Body of pancreas (tissue), 4 donors: ENCODE measurements at places on chromosomes 16 and 17. TPM values are rescaled to one million over a fixed set of nuclear protein-coding genes. Genes with fewer than 3 reads are reported as not detected.

GRCh38 chr16:29820730-29821642 lies 724 bp downstream of the MVP start:
- DNase-seq = peak; percentile 79

GRCh38 chr16:55539049-55539448 lies 27.4 kb upstream of the CAPNS2 start:
- no peak for DNase-seq

DNA sequence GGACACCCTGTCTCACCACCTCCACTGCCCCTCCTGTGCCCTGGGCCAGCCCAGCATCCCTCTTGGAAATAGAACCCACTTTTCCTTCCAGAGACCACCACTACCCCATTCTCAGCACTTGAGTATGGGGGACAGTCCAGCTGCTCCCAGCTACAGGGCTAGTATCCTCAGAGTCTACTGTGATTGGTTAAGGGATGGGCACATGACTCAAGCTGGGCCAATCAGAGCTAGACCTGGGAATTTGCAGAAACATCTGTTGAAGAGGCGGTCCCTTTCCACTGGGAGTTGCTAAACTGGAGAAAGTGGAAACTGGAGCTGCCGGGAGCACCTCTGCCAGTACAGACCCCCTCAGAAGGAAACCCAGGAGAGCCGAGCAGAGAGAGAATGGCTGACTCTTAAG lies 156.6 kb downstream of the GSG1L start:
- no peak for DNase-seq

DNA sequence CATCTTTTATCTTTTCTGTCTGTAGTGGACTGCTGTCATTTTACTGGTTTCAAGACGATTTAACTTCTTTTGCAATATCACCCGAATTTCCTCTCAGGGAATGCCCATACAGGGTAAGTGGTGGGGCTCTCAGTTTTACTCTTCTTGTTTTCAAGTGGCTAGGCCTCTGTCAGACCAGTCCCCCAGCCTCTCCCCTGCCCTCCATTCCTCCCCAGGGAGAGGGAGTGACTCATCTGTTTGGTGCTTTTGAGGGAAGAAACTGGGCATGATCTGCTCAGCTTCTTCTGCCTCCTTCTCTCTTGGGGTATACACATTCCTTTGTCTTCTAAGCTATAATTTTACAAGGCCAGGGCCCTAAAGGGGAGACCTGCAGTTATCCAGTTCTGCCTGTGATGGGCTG lies 332.0 kb downstream of the CBLN1 start:
- DNase-seq = no peak

DNA sequence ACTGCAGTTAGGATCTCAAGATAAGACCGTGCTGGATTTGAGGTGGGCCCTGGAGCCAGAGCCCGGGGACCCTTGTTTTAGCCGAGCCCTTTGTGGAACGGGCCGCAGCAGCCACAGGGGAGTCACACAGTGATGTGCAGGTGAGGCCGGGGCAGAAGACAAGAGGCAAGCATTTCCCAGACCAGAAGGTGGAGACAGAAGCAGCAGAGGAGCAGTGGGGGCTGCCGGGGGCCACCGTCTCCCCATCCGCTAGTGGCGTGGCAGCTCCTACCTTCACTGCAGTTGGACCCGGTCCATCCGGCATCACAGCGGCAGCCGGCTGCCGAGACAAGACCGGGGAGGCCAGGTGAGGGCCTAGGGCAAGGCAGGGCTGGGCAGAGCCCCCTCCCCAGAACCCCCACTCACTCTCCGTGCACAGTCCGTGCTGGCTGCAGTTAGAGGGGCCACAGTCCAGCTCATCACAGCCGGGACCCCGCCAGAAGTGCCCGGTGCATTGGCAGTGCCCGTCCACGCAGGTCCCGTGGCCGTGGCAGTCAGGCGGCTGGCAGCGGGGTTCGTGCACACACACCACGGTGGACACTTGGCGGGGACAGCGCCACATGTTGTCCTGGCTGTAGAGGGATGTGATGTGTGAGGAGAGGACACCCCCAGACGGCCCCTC lies 6.0 kb downstream of the NAGPA start:
- no peak for DNase-seq

- DNase-seq = no peak
Measured at GRCh38 chr16:66520406-66521170, 29.3 kb downstream of the TK2 start.

DNA sequence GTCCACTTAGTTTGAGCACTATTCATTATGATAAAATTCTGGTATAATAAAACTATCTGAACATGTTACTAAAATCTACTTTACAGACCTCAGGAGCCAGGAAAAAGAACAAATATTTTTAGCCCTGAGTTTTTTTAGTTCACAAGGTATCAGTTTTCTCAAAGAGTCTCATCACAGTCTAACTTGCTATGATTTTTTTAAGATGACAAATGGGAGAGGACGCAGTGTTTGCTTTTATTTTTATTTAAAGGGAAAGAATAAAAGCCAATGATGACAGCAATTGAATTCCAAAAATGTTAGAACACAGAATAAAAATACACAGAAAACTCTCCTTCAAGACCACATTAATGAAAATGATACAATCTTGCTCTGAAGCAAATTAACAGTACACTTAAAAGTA lies 7.4 kb downstream of the MED13 start:
- DNase-seq = no peak

- no peak for DNase-seq
Measured at GRCh38 chr16:69223882-69224281, 36.9 kb downstream of the SNTB2 start.

GRCh38 chr16:54325616-54326265 lies 39.2 kb upstream of the IRX3 start:
- no peak for DNase-seq

MYH1 gene
- total RNA-seq = not detected

DNA sequence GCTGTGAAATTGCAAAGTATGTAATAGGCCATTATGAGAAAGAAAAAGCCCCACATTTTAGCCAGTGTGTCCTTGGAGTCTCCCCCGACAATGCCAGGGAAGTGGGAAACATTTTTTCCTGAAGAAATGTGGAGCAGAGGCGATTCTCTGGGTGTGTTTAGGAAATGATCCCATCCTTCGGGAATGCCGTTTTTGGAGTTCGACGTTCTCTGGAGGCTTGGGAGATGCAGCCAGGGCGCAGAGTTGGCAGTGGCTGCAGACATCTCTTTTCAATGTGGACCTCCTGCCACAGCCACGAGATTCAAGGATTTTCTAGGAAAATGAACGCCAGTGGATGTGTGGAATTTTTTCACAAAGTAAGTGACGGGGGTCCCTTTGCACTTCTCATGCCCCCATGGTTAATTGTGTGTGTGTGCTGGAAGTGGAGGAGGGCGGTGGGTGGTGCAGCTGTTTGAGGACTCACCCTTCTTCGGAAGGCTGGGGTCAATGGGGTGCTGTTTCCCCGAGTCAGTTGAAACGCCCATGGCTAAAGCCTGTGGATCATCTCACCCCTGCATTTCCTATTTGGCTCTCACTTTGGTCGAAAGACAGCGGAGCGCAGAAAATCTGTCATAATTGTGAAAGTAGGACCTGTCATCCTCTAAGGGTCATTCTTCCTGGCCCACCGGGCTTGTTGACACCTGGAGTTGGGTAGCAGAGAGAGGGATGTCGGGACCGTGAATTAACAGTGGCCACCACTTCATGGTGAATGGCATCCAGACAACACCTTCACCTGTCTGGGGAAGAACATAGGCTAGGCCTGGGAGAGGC lies 73.2 kb downstream of the CMIP start:
- no peak for DNase-seq

GRCh38 chr16:20871258-20871657 lies 28.9 kb downstream of the DCUN1D3 start:
- no peak for DNase-seq

GRCh38 chr17:3894911-3895343 lies 2.1 kb upstream of the CAMKK1 start:
- DNase-seq = peak; percentile 82

GRCh38 chr17:31834448-31834847 lies 24.6 kb downstream of the COPRS start:
- DNase-seq = no peak
